ENCODE measurements at places on chromosomes 6 and 20.

- no peak for DNase-seq
These were observed 33.3 kb upstream of the RSPO3 start for GRCh38 chr6:127085181-127085580.

GRCh38 chr6:119090256-119090655 is 11.8 kb upstream of the FAM184A start:
- DNase-seq = no peak

DNA sequence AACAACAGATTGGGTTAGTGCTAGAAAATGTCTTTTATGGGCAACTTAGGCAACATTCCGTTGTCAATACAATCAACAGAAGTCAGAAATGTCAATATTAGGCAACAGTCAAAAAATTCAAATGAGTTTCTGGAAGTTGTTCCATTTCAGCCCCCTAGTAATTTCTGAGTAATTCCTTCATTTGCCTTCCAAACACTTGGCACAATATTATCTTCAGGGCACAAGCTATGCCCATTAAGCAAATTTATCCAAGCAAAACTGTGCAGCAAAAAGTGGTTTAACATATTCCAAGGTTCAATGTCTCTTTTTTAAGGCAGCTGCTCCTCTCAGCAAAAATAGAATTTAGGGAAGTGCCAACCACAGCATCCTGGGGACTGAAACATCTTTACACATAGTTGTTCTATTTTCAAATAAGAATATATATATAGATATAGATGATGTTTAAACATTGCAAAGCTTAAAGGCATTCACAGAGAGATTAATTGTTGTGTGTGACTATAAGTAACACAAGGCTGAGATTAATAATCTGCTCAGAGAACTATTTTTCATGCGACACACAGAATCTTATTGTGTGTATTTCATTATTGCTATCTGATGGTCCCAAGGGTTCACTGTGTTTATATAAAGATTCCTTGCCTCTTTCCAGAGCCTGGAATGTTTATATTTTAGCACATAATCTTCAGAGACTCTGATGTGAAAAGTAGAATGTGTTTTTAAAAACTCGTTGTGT is 75.2 kb upstream of the ADTRP start:
- DNase-seq = no peak

DNA sequence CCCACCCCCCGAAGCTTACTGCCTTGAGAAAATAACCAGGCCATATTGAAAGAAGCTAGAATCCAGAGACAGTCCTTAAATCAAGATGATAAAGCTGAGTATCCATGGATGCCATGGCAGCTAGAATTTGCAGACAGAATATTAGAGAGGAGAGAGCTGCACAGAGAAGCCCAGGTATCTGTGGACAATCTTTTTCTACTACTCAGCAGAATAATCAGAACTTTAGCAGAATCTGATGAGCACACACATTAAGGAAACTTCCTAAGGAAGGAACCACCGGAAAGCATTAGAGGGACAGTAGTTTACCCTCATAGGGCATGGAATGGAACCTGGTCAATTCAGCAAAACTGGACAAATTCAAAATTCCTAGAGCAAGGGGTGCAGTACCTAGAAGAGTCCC is 1001.7 kb downstream of the HACE1 start:
- no peak for DNase-seq

GRCh38 chr20:39849664-39850063 is 839.4 kb downstream of the MAFB start:
- no peak for DNase-seq

DNA sequence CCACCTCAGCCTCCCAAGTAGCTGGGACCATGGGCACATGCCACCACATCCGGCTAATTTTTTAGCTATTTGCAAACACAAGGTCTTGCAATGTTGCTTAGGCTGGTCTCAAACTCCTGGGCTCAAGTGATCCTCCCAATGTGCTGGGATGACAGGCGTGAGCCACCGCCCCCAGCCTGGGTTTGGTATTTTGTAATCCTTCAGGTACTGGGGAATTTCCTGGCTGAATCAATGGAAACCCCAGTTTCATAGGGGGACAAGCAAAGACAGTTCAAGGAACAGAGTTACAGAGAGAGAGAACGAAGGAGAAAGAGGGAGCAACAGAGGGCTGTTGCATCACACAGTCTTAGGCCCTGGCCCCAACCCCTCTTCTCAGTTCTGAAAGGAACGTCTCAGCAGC is 35.7 kb downstream of the RAB44 start:
- no peak for DNase-seq

- DNase-seq = no peak
These were observed 48.0 kb downstream of the SYTL3 start for GRCh38 chr6:158697811-158698210.

DNA sequence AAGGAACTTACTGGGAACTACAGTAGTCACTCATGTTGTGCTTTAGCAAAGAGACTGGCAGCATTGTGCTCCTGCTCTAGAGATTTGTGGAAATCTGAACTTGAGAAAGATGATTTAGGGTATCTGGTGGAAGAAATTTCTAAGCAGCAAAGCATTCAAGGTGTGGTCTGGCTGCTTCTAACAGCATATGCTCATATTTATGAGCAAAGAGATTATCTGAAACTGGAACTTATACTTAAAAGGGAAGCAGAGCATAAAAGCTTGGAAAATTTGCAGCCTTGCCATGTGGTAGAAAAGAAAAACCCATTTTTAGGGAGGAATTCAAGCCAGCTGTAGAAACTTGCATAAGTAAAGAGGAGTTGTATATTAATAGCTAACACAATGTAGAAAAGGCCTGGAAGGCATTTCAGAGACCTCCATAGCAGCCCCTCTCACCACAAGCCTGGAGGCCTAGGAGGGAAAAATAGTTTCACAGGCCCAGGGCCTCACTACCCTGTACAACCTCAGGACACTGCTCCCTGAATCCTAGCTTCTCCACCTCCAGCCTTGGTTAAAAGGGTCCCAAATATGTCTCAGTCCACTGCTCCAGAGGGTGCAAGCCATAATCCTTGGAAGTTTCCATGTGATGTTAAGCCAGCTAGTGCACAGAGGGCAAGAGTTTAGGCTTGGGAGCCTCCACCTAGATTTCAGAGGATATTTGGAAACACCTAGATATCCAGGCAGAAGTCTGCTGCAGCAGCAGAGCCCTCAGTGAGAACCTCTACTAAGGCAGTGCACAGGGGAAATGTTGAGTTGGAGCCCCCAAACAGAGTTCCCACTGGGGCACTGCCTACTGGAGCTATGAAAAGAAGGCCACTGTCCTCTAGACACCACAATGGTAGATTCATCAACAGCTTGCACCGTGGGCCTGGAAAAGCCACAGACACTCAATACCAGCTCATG is 6.6 kb downstream of the EPM2A start:
- DNase-seq = no peak

- DNase-seq = no peak
These were observed 73.9 kb upstream of the DUSP22 start for GRCh38 chr6:218153-219018.

- DNase-seq = no peak
These were observed 70.1 kb upstream of the IYD start for GRCh38 chr6:150298676-150299075.
